SW 1271 (cell line): ENCODE measurements at places on chromosomes 7 and 10.

DNA sequence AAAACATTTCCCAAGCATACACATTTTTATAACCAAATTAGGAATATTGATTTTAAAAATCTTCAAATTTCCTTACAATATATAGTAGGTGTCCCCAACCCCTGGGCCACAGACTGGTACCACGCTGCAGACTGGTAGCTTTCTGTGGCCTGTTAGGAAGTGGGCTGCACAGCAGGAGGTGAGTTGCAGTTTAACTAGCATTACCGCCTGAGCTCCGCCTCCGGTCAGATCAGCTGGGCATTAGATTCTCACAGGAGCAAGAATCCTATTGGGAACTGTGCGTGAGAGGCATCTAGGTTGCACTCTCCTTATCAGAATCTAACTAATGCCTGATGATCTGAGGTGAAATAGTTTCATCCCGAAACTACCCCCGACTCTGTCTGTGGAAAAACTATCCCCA lies 62.1 kb downstream of the ZWINT start:
- no peak for DNase-seq

- peak; percentile 33 for DNase-seq
These were observed 2.7 kb upstream of the KMT2E start for GRCh38 chr7:105011141-105011830.

GRCh38 chr7:80213814-80214213 lies 79.2 kb downstream of the GNAI1 start:
- DNase-seq, result no peak

GRCh38 chr7:76133164-76133775 lies 68.4 kb upstream of the SRRM3 start:
- DNase-seq, result no peak

- no peak for DNase-seq
These were observed 6.3 kb downstream of the HECTD2 start for GRCh38 chr10:91416339-91416855.

DNA sequence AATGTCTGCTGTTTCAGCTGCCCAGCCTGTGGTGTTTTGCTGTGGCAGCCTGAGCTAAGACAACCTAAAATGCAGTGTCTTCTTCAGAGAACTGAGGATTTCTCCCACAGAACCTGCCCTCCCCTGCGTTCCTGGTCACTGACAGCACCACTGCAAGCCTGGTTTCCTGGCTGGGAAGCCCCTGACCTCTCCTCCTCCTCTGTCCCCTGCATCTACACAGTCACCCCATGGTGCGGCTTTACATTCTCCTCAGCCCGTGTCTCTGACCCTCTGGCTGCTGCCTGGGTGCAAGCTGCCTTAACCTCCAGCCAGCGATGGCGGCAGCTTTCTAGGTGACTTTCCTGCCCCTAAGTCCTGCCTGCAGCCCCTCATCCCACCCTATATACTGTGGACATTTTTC lies 337.3 kb upstream of the ZNF32 start:
- no peak for DNase-seq

- DNase-seq, result no peak
These were observed 22.2 kb upstream of the BMPER start for GRCh38 chr7:33882950-33883670.

GRCh38 chr10:122294511-122295450 lies 23.7 kb downstream of the BTBD16 start:
- DNase-seq, result no peak

GRCh38 chr7:12569673-12570072 lies 847 bp upstream of the SCIN start:
- DNase-seq, result no peak

- no peak for DNase-seq
These were observed 225.9 kb upstream of the INHBA start for GRCh38 chr7:41928781-41929180.

GRCh38 chr7:39517240-39517639 lies 49.0 kb upstream of the YAE1 start:
- no peak for DNase-seq

DNA sequence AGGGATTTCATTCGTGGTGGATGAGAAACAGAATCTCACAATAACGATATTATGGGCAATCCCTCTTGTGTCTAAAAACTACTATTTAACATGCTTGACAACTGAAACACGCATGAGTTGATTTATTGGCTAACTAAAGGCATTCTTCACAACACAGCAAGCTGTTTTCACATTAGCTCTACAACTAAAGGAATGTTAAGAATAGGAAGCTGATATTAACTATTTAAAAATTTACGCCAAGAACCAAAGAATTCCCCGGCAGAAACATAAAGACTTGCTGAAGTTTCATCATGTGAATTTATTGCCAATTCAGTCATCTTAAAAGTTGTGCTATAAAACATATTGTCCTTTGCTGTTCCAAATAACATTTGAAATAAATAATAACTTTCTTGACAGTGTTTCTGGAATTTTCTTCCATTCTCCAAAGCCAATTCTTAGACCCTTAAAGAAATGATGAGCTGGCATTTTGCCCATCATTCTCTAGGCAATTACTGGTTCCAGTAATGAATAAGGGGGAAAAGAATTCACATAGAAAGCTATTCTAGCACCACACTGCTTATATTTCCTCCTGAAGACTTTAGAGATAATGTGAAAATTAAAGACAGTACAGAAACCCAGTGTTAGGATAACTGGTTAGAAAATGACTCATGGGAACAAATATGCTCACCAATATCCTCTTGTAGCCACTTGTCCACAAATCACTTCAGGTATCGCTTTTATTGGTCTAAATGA lies 233.1 kb downstream of the PARD3 start:
- DNase-seq, result peak; percentile 37

DNA sequence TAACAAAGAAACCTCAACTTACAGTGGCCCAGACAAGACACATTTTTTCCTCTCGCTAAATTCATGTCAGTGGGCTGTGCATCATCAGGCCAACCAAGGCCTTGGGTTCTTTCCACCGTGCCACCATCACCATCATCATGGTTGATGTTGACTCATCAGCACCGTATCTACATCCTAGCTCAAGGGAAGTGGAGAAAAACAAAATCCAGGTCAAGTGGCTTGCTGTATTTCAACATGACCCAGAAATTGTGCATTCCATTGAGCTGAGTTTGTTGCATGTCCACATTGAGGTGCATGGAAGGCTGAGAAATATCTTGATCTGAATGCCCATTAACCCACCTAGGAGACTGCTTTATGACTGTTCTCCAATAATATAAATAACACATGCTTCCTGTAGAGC lies 312.4 kb upstream of the CDC14C start:
- DNase-seq, result no peak

- no peak for DNase-seq
These were observed 80.8 kb upstream of the PLXNA4 start for GRCh38 chr7:132656846-132657776.

GRCh38 chr10:66162560-66163143 lies 763.2 kb upstream of the LRRTM3 start:
- DNase-seq, result no peak

DNA sequence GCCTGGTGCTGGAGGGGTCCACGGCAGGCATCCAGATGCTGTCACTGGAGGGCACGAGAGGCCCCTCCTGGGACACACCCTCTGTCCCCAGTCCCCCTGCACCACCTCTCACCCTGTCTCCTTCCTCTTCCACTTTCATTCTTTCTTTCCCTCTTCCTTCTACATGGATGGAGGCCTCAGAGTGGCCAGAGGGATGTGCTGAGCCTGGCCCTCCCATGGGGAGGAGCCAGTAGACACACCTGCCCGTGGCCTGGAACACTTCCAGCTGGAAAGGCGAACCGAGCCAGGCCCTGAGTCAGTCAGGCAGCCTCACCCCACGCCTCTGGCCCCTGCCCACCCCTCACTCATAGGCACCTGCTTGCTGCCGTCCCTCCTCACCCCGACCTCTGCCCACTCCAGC lies 55.9 kb upstream of the MXI1 start:
- no peak for DNase-seq

DNA sequence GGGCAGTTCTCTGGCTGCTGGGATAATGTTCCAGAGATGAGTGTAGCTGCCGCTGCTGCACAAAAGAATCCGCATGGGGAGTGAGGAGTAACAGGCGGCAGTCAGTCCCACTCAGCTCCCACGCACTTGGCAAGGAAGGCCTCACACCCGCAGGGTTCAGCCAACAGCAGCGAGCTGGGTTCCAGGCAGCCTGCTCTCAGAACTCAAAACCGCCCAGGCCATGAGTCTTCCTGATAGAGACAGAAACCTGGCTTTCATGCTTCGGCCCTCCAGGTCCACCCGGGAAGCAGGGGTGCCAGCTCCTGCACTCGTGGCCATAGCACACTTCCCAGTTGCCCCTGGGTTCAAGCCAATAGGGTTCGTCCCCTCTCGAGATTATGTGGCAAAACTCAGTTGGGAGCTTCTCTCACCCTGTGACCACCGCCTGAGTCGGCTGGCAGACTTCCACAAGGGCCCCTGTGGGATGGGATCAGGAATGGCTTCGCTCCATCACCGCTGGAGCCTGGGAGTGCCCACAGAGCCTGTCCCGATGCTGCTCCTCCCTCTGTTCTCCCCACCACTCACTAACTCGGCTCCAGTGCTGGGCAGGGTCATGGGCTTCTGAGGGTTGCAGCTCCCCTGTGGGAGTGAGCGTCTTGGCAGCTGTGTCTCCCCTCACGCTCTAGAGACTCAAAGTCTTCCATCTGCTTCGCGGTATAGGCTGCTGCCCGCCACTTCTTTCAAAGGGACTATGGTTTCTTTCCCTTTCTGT lies 20.6 kb downstream of the CLRN3 start:
- DNase-seq, result no peak

- no peak for DNase-seq
These were observed 556.1 kb downstream of the ATRNL1 start for GRCh38 chr10:115649217-115649616.

DNA sequence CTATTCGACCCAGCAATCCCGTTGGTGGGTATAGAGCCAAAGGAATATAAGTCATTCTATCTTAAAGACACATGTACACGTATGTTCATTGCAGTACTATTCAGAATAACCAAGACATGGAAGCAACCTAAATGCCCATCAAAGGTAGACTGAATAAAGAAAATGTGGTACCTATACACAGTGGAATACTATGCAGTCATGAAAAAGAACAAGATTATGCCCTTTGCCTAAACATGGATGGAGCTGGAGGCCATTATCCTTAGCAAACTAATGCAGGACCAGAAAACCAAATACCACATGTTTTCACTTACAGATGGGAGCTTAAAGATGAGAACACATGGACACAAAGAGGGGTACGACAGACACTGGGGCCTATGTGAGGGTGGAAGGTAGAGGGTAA lies 845.3 kb downstream of the TYW1 start:
- no peak for DNase-seq

DNA sequence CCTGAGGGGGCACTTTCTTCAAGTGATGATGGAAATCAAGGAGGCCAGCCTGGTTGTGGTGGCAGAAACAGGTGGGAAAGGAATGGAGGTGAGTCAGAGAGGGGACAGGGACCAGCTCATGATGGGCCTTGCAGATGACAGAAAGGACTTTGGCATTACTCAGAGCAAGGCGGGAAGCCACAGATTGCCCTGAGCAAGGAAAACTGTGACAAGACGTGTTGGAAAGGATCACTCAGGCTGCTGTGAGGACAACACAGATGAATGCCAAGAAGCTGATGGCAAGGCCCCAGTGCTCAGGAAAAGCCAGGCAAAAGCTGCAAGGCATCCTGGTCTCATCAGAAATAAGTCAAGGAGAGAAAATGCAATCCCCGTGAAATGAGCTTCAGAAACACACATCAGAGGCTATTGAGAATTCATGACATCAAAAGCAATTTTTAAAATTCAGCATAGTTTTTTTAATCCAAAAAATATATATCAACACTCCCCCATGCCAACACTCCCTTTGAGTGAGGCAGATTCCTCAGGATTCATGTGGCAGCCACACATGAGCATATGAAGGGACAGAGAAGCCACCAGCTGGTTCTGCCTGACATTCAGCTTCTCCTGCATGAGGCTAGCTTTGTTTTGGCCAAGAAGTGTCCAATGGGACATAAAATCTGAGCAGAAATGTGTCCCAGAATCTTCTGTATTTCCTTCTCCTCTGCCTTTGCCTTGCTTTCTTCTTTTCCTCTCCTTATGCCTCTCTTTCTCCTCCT lies 244.5 kb upstream of the MYO3A start:
- no peak for DNase-seq

DNA sequence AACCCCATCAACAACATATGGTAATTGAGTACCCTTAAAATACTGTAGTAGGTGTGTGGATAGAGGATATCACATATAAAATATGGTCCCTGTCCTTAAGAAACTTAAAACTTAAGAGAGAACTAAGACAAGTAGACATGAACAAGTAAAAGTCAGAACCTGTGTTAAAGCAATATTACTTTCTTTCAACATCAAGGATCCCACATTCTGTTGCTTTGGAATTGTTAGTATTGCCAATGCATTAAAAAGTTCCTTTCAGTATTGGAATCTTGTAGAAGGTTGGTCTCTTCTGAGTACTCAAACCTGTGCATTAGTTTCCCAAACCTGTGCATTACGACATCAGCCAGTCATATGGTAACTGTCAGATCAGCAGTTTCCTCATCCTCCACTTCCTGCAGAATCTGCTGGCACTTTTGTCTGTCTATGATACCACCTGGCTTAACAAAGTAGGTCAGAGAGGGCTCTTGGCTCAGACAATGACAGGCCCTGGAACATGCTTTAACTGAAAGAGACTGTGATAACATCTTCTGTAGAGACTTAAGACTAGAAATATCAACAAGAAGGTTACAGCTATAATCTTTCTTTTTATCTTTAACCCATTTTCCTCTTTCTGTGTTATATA lies 56.5 kb downstream of the CCDC71L start:
- no peak for DNase-seq

GRCh38 chr10:61189912-61190311 lies 245.9 kb upstream of the RHOBTB1 start:
- DNase-seq, result no peak

- DNase-seq, result no peak
These were observed 218.3 kb upstream of the GRB10 start for GRCh38 chr7:51000956-51001355.

- DNase-seq, result peak; percentile 72
These were observed 98.6 kb downstream of the GRK5 start for GRCh38 chr10:119305860-119306513.

DNA sequence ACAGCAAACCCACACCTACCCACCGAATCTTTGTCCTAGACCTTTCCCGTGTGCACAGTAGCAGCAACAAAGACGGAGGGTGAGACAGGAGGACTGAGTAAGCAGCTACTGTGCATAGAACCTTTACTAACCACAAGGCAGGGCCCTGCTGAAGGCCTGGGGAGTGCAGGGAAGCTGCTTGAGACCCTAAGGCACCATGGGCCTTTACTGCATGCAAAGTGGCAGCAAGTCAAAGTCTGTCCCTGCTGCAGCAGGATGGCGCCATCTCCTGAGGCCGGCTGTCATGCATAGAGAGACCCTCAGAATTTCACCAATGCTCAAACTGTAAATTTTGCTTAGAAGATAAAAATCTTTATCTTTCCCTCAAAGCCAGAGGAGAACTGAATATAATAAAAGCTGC lies 610.5 kb downstream of the ACTR3B start:
- no peak for DNase-seq

DNA sequence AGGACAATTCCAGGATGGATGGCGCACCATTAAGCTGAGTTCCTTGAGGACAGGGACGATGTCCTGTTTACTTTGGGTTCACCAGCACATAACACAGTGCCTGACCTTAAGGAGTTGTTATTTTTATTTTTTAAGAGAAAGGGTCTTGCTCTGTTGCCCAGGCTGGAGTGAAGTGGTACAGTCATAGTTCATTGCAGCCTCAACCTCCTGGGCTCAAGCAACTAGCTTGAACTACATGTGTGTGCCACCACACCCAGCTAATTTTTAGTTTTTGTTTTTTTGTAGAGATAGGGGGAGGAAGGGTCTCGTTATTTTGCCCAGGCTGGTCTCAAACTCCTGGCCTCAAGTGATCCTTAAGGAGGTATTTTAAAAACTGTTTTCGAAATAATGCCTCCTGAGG lies 1.7 kb upstream of the CALU start:
- DNase-seq, result no peak
